MG63 (cell line): ENCODE measurements at places on chromosomes 2 and 18.

GRCh38 chr18:3952031-3952430 is 502.1 kb downstream of the TGIF1 start:
- no peak for DNase-seq

DNA sequence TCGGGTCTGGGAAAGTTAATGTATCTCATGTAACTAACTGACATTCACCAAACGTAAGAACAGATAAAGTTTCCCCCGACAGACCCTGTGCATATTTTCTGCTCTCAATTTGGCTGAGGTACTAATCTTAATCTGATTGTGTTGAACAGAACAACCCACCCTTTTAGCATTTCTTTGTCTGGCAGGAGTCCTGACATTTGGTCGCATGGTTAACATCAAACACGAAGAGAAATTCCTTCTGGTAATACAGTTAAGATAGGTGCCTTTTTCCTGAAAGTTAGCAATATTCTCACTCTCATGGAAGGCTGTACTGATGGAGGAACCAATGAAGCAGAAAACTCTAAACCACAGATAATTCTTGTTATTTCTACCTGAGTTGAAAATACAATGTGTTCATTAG is 520.8 kb downstream of the PARD3B start:
- no peak for DNase-seq

GRCh38 chr2:28730641-28731146 is 20.9 kb upstream of the PPP1CB start:
- DNase-seq = no peak

- DNase-seq = no peak
Observed at GRCh38 chr18:13067124-13067523, 76.0 kb downstream of the CEP192 start.

- no peak for DNase-seq
Observed at GRCh38 chr2:39937621-39938020, 158.6 kb upstream of the THUMPD2 start.

GRCh38 chr18:445055-445454 is 55.4 kb downstream of the COLEC12 start:
- no peak for DNase-seq

DNA sequence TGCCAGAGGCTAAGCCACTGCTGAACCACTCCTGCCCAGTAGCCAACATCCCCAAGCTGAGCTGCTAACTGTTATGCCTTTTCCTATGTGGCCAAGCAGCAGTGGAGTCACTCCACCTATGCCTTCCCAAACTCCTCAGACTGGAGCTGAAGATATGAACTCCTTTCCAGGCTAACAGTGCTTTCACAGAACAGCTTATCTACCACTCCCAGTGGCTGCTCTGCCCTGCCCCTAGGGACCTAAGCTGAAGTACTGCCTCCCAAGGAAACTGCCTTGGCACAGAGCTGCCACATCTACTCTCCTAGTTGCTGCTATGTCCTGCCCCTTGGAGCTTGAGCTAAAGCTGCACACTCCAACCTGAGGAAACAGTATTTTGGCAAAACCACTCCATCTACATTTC is 275.9 kb downstream of the RBM43 start:
- no peak for DNase-seq

DNA sequence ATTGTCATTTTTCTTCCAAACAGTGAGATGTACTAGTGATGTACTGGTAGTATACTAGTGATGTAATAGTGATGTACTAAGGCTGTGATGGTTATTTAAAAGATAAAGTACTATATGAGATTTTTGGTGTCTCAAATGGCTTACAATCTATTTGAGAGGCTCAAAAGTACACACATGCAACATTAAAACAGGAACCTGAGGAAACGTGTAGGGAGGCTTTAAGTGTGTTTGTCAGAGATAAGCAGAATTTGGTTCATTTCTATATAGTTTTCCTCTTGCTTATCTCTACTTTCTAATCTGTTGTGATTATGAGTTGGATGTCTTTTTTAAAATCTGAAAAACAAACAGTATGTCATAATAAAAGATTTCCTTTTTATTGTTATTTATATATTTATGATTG is 100.9 kb upstream of the SERTAD2 start:
- no peak for DNase-seq

- no peak for DNase-seq
Observed at GRCh38 chr2:106143495-106144215, 50.4 kb downstream of the UXS1 start.

- DNase-seq = peak; percentile 57
Observed at GRCh38 chr2:90069290-90069894, 1377.9 kb downstream of the RPIA start.

- DNase-seq = peak; percentile 59
Observed at GRCh38 chr2:74552914-74553811, 579 bp downstream of the LOXL3 start.

- peak; percentile 39 for DNase-seq
Observed at GRCh38 chr2:109247812-109248211, 118.8 kb downstream of the SH3RF3 start.
